ENCODE measurements at places on chromosomes 2 and 18. TPM values are rescaled to one million over a fixed set of nuclear protein-coding genes. Genes with fewer than 3 reads are reported as not detected.

DNA sequence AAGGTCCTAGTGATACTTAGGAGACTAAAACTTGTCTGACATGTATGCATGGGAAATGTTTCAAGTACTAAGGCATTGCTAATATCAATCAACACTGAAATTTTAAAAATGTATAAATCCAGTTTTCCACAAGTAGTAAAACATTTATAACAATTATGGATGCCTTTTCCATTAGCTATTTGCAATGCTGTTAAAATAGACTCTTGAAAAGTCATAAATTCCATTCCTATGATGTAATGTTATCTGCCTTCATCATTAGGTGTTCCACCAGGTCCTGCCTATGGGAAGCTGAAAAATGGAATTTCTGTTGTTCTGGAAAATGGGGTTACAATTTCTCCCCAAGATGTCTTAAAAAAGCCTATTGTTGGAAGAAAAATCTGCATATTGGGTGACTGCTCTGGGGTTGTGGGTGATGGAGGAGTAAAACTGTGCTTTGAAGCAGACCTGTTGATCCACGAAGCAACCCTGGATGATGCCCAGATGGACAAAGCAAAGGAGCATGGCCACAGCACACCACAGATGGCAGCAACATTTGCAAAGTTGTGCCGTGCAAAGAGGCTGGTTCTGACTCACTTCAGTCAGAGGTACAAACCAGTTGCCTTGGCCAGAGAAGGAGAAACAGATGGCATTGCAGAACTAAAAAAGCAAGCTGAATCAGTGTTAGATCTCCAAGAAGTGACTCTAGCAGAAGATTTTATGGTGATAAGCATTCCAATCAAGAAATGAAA is 18.7 kb downstream of the ELAC1 start:
- no peak overlapping the region for H3K4me3 ChIP-seq
- H3K27ac ChIP-seq, result no peak overlapping the region
- DNase-seq, result no peak
- no peaks in the 10 kb centered on the region for H3K27me3 ChIP-seq

DNA sequence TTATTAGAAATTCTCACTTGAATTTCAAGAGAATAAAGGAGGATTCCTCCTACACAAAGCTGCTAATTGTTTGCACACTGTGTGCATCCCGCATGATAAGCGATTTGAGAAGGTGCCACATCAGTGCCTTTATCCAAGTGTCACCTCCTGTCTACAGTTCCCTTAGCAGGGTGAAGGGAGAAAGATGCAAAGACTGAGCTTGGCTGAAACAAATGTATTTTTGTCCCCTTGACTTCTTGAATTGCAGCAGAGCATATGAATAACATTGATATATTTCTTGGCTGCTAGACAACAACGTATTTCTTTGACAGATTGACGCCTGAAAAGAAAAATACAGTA is 255.1 kb downstream of the NEDD4L start:
- DNase-seq, result no peak
- peaks cover 4% of the 10 kb centered on the region for H3K4me1 ChIP-seq
- no peak overlapping the region for H3K4me3 ChIP-seq
- no peak overlapping the region for H3K27ac ChIP-seq
- no peaks in the 10 kb centered on the region for H3K27me3 ChIP-seq

- H3K27ac ChIP-seq, result no peak overlapping the region
- DNase-seq, result no peak
- no peaks in the 10 kb centered on the region for H3K27me3 ChIP-seq
- no peaks in the 10 kb centered on the region for H3K36me3 ChIP-seq
- H3K4me3 ChIP-seq, result no peak overlapping the region
- H3K4me1 ChIP-seq, result no peaks in the 10 kb centered on the region
These were observed 103.0 kb upstream of the LGALSL start for GRCh38 chr2:64350996-64351395.

SERPINB4 gene
- 24.4 TPM for total RNA-seq

SLC11A1 gene
- 10.6 TPM for total RNA-seq

DNA sequence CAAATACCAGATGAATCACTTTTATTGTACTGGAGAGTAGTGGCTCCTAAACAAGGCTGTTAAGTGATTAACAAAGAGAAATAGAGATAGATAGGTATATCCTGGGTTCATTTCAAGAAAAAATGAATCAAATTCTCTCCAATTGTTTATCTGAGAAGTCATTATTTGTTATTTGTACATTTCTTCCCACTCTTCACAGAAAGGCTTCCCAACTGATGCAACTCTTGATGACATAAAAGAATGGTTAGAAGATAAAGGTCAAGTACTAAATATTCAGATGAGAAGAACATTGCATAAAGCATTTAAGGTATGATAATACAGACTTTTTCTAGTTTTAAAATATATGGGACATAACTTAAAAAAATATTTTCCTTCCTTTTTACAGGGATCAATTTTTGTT is 7.9 kb downstream of the SSB start:
- no peak overlapping the region for H3K27ac ChIP-seq
- H3K4me3 ChIP-seq, result no peak overlapping the region
- H3K4me1 ChIP-seq, result no peaks in the 10 kb centered on the region
- H3K27me3 ChIP-seq, result no peaks in the 10 kb centered on the region
- peaks cover 24% of the 10 kb centered on the region for H3K36me3 ChIP-seq
- no peak for DNase-seq

CRYBA2 gene
- total RNA-seq, result not detected

GRCh38 chr2:144357623-144358373 is 162.1 kb downstream of the ZEB2 start:
- no peaks in the 10 kb centered on the region for H3K4me1 ChIP-seq
- H3K27me3 ChIP-seq, result no peaks in the 10 kb centered on the region
- H3K36me3 ChIP-seq, result no peaks in the 10 kb centered on the region

CDH7 gene
- not detected for total RNA-seq

DNA sequence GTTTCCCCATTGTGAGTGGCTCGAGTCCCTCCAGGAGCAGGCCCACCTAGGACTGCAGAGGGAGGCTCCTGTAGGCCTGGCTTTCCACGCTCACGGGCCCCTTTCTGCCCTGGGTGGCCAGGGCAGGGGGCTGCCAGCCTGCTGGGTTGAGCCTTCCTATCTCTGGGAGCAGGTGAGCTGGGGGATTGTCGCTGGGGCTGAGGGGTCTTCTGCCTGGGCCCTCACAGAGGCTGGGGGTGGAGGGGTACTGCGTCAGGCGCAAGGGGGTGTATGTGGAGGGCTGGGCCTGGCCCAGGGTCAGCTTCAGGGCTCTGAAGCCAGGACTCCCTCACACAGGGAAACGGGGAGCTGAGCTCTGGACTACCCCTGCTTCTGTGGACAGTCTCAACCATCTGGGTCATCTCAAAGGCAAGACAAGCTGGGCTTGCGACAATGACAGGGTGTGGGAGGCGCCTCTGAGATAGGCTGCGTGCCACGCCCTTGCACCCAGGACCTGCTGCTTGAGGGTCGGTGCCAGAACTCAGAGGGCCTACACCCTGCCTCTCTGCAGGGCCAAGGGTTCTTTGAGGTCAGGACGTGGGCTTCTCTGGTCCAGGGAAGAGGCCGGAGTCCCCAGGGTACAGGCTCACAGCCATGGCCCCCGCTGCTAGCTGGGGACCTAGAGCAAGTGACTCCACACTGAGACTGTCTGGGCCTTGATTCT is 206.1 kb downstream of the TWIST2 start:
- H3K4me3 ChIP-seq, result no peak overlapping the region
- peaks cover 96% of the 10 kb centered on the region for H3K36me3 ChIP-seq
- no peak overlapping the region for H3K27ac ChIP-seq
- no peaks in the 10 kb centered on the region for H3K27me3 ChIP-seq
- no peak for DNase-seq

RAX gene
- total RNA-seq, result not detected

SLC66A3 gene
- total RNA-seq, result 15.6 TPM

TTN gene
- 0.94 TPM for total RNA-seq

GRCh38 chr18:3179430-3180089 is 40.2 kb downstream of the MYOM1 start:
- H3K36me3 ChIP-seq, result no peaks in the 10 kb centered on the region
- H3K4me1 ChIP-seq, result no peaks in the 10 kb centered on the region
- H3K27me3 ChIP-seq, result no peaks in the 10 kb centered on the region
- no peak for DNase-seq

GRCh38 chr2:193187816-193188215 is 993.1 kb upstream of the TMEFF2 start:
- H3K4me3 ChIP-seq, result no peak overlapping the region
- no peak for DNase-seq
- no peaks in the 10 kb centered on the region for H3K36me3 ChIP-seq
- H3K27me3 ChIP-seq, result no peaks in the 10 kb centered on the region
- no peak overlapping the region for H3K27ac ChIP-seq
- no peaks in the 10 kb centered on the region for H3K4me1 ChIP-seq

- H3K27me3 ChIP-seq, result no peaks in the 10 kb centered on the region
- DNase-seq, result no peak
- H3K27ac ChIP-seq, result no peak overlapping the region
- H3K4me3 ChIP-seq, result no peak overlapping the region
- H3K4me1 ChIP-seq, result peaks cover 4% of the 10 kb centered on the region
These were observed 110.2 kb upstream of the GPC1 start for GRCh38 chr2:240325016-240326007.

- no peak overlapping the region for H3K27ac ChIP-seq
- no peak overlapping the region for H3K4me3 ChIP-seq
- H3K36me3 ChIP-seq, result no peaks in the 10 kb centered on the region
- no peaks in the 10 kb centered on the region for H3K4me1 ChIP-seq
These were observed 128.3 kb downstream of the LRRC30 start for GRCh38 chr18:7358989-7359726.

GRCh38 chr2:233153146-233153798 is 93.1 kb downstream of the INPP5D start:
- no peak for DNase-seq
- H3K27me3 ChIP-seq, result no peaks in the 10 kb centered on the region
- H3K27ac ChIP-seq, result no peak overlapping the region
- H3K36me3 ChIP-seq, result no peaks in the 10 kb centered on the region
- no peaks in the 10 kb centered on the region for H3K4me1 ChIP-seq

NGEF gene
- 4.0 TPM for total RNA-seq

DNA sequence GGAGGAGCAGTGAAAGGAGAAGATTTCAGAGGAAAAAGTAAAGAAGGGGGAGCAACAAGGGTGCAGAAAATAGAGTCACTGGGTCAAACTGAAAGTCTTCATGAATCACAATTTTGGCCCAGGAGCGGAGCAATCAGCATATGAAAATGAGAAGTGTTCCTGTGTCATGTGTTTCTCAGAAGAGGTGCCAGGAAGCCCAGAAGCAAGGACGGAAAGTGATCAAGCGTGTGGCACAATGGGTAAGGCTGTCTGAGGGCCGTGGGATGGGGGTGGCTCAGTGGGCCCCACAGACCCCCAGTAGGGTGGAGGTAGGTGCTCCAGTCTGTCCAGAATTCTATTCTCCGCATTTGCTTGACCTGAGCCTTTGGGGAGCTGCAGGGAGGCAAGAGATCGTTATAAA is 44.2 kb downstream of the SP140 start:
- no peaks in the 10 kb centered on the region for H3K27me3 ChIP-seq
- no peak for DNase-seq

DNA sequence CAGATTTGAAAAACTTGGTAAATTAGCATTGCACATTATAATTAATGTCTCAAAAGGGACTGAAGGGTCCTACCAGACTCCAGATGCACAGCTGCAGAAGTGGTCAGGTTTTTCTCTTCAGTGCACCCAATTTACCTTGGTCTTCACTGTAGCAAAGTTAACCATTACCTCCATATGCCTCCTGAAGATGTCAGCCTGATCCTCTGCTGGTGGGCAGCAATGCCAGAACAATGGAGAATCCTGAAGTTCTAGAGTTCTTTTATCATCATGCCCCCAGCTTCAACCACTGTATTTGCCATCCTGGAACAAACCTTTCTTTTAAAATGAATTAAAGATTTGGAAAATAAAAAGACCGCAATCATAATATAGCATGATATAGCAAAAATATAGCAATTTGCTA is 1774.8 kb upstream of the CELF4 start:
- no peak overlapping the region for H3K27ac ChIP-seq
- H3K36me3 ChIP-seq, result no peaks in the 10 kb centered on the region
- no peak overlapping the region for H3K4me3 ChIP-seq
- no peak for DNase-seq
- H3K4me1 ChIP-seq, result no peaks in the 10 kb centered on the region

- no peaks in the 10 kb centered on the region for H3K27me3 ChIP-seq
- no peaks in the 10 kb centered on the region for H3K36me3 ChIP-seq
- H3K4me1 ChIP-seq, result peaks cover 5% of the 10 kb centered on the region
- no peak overlapping the region for H3K4me3 ChIP-seq
- no peak overlapping the region for H3K27ac ChIP-seq
These were observed 104.9 kb downstream of the MBD2 start for GRCh38 chr18:54119524-54120019.

CPO gene
- total RNA-seq, result not detected

DNA sequence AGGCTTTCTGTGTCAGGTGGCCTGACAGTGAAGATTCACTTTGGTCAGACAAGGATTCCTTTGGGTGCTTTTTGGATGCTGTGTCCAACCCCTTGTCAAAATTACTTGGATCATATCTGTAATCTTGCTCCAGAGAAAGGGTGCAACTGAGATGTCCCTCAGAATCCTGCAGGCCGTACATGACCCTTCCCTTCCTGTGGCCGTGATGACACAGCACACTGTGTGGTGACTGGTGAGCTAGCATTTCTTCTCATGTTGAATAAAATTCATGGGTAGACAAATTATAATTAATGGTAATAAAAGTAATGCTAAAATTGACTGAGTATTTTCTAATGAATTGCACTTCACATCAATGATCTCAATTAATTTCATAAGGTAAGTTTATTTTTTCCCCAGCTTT is 356.2 kb downstream of the LPIN1 start:
- no peaks in the 10 kb centered on the region for H3K27me3 ChIP-seq
- DNase-seq, result no peak
- H3K4me3 ChIP-seq, result no peak overlapping the region
- H3K27ac ChIP-seq, result no peak overlapping the region

DNA sequence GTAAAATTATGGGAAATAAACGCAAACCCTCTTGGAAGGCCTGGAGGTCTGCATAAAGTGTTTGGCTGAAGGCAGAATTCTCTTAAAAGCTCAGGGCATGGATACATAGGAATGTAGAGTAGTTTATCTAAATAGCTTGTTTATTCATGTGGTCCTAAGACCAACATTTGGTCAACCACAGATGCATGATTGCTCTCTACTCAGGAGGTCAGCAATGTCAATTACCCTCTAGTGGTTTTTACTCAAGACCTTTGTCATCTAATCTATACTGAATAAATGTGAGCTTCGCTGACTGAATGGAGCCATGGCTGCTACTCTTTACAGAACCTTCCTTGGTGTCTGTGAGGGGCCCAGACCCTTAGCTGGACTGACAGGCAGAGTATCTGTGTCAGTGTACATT is 139.8 kb downstream of the ATL2 start:
- H3K36me3 ChIP-seq, result no peaks in the 10 kb centered on the region
- no peak overlapping the region for H3K4me3 ChIP-seq
- no peak overlapping the region for H3K27ac ChIP-seq

DNA sequence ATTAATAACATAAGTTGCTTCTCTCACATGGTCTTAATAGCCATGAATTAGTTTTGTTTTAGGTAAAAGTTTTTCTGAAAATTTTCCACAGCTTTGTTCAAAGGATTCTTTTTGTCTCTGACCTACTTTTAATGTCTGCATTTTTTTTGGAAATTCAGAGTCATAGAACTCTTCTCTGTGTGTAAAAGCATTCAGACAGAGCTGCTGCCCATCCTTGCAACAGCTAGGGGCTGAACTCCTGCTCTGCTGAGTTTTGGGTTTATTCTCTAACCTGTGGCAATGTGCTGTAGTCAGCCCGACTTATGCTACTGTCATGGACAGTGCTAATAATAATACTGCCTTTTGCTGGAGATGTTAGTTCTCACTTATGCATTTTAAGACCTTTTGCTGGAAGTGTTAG is 44.1 kb downstream of the RALBP1 start:
- no peaks in the 10 kb centered on the region for H3K27me3 ChIP-seq
- no peak overlapping the region for H3K4me3 ChIP-seq
- H3K4me1 ChIP-seq, result peaks cover 9% of the 10 kb centered on the region
- no peak for DNase-seq
- no peak overlapping the region for H3K27ac ChIP-seq
- H3K36me3 ChIP-seq, result no peaks in the 10 kb centered on the region

Data from esophagus squamous epithelium (tissue), 5 donors.